ENCODE measurements at places on chromosomes 6 and 20. TPM values are rescaled to one million over a fixed set of nuclear protein-coding genes. Genes with fewer than 3 reads are reported as not detected.

The XKR7 gene
- not detected for total RNA-seq

The PBOV1 gene
- not detected for total RNA-seq

The RAET1G gene
- not detected for total RNA-seq

The FUCA2 gene
- 37.4 TPM for total RNA-seq

The C20orf202 gene
- total RNA-seq, result not detected

The IL17F gene
- total RNA-seq, result not detected

The GCNT2 gene
- total RNA-seq, result 22.2 TPM

The SPINT4 gene
- not detected for total RNA-seq

The SIM1 gene
- not detected for total RNA-seq

The NEDD9 gene
- total RNA-seq, result 12.2 TPM

The TBXT gene
- total RNA-seq, result not detected

DNA sequence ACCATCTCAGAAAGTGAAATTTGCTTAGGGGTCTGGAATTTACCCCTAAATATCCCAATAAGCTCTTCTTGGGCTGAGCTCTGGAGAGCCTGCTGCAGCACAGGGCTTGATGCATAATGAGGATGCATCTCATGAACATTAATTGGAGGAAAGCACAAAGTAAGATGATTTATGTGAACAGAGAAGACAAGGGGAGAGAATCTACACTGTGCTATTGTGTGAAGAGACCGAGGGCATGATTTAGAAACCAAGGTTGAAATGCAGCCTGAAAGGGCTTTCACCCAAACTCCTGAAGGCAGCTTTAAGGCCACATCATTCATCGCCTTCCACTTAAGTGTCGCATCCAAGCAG, 27.8 kb upstream of the GPR63 start:
- DNase-seq, result no peak

DNA sequence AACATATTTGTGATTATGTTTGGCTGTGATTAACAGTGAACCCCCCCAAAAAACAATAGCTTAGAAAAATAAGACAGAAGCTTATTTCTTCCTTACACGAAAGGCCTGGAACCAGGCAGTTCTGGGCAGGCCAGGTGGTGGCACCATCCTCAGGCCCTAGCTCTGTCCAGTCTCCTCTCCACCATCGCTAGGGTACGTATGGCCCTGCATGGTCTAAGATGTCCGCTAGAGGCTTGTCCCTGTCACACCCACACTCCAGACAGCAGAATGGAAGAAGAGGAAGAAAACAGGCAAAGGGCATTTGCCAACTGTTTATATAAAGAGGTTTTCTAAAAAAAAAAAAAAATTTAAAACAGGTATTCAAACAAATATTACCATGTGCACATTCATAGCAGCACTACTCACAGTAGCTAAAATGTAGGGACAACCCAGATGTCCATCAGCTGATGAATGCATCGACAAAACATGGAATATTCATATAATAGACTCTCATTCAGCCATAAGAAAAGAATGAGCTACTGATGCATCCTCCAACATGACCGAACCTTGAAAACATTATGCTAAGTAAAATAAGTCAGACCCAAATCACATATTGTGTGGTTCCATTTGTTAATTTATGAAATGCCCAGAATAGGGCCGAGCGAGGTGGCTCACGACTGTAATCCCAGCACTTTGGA, 6.7 kb downstream of the TGM3 start:
- no peak for DNase-seq

DNA sequence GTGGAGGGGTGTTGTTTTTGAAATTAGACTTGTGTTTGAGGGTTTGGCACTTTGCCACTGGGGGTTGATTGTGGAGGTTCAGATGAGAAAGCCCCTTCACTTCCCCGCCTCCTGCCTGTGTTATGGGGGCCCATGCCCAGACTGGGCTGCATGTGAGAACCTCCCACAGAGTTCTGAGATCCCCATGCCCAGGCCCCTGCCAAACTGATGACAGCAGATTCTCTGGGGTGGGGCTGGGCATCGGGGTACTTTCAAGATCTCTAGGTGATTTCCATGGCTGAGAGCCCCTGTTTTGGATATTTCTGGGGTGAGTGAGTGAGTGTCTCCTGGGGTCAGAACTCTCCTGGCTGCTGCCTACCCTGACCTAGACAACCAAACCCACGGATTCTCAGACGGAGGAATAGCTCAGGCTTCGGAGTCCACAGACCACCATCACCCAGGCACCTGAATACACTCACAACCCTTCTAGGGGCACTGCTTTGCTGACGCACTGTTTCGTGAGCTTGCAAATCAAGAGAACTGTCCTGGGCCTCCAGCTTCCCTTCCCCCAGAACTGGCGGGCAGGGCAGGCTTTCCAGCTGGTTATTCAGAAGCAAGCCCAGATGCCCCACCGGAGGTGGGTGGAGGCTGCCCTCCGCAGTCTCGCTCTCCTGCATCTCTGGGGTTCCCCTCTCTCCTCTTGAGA, 6.3 kb downstream of the BCAS1 start:
- DNase-seq, result no peak

GRCh38 chr20:61349447-61350165, 97.5 kb downstream of the CDH4 start:
- DNase-seq, result no peak

DNA sequence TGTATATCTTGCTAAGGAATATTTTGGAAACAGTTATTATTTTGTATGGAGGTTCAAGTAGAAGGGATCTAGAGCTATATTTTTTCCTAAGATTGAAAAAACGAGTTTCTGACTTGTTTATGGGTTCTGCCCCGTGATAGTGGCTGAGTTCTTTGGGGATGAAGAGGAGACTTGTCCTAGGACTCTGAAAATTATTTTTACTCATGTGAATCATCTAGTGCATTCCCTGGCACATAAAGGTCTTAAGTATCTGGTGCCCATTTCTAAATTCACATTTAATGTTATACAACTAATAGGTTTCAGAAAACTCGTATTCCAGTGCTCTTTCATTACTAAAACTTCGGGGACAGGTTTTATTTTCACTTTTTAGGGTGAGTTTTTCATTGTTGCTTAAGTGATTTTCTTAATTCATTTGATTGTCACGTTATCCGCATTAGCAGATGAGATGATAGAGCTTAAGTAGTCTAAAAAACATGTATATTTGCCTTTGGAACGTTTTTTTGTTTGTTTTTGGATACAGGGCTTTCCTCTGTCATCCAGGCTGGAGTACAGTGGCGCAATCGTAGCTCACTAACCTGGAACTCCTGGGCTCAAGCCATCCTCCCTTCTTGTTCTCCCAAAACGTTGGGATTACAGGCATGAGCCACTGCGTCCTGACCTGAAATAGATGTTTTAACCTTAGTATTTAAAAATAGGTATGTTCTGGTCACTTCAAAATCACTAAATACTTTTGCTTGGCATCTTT, 2.1 kb downstream of the NFYA start:
- DNase-seq, result no peak

- peak; percentile 68 for DNase-seq
Observed at GRCh38 chr6:25223490-25223991, 55.6 kb upstream of the CARMIL1 start.

GRCh38 chr6:83252719-83253118, 59.6 kb downstream of the RWDD2A start:
- DNase-seq, result no peak

- no peak for DNase-seq
Observed at GRCh38 chr6:1125297-1125696, 186.6 kb upstream of the FOXQ1 start.

- no peak for DNase-seq
Observed at GRCh38 chr6:167073679-167074274, 49.1 kb upstream of the CCR6 start.

- no peak for DNase-seq
Observed at GRCh38 chr20:9375221-9375681, 139.1 kb upstream of the LAMP5 start.

DNA sequence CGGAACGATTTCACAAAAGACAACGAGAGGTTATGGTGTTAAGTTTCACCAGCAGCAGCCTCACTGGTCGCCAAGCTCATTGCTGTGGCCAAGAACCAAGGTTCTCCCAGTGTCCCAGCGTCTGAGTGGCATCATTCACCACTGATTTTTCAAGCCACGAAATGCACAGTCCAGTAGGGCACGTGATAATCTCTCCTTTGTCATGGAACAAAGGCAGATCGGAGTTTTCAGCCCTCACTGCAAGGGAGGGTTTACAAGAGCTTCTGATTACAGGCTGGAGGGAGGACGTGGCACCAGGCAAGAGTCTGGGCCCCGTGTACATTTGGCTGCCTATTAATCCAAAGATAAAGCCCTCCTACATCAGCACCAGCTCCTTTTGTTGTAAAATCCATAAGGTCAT, 2.0 kb downstream of the CD24 start:
- no peak for DNase-seq

DNA sequence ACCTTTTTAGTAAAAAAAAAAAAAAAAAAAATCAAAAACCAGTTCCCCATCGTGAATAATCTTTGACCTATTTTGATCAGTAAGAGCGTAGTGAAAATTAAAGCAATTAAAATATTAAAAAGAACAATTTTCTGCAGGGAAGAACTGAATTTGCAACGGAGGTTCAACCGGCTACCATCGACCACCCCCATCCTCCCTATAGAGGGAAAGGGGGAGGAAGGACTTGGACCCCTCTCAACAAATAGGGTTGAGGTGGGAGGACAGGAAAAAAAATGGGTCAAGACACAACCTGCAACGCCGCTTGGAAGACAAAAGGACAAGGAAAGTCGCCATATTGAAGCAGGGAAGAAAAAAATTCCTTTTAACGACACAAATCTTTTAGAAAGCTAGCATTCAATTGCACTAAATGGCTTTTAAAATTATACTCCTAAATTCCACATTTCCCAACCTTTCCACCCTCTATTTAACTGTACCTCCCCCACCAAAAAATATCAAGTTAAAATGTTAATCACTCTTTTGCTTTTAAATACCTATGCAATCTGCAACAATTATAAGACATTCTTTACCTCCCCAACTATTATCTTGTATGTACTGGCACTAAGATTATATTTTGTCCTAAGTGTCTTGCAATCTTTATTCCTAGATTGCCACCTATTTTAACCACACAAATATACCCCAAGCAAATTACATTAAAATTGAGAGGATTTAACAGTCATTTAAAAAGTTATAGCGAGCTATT, 1.7 kb downstream of the PPP1R10 start:
- DNase-seq, result no peak

- DNase-seq, result no peak
Observed at GRCh38 chr20:37223053-37223452, 38.6 kb downstream of the GHRH start.

GRCh38 chr6:72665599-72665998, 43.7 kb downstream of the KCNQ5 start:
- no peak for DNase-seq

DNA sequence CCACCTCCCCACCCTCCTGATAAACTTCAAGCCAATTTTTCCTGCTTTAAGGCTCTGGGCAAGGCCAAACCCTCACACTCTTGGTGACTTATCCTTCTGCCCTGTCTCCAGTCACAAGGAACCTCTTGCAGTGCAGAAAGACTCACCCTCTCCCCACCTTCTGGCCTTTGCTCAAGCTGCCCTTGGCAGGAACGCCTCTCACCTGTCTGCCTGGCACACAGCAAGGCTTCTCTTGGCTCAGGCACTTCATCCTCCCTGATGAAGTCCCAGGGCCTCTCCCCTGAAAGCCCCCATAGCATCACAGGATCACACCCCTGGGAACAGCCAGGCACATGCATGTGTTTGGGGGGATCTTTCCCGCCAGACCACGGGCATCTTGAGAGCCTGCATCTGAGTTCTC, 68.8 kb upstream of the NNAT start:
- no peak for DNase-seq

DNA sequence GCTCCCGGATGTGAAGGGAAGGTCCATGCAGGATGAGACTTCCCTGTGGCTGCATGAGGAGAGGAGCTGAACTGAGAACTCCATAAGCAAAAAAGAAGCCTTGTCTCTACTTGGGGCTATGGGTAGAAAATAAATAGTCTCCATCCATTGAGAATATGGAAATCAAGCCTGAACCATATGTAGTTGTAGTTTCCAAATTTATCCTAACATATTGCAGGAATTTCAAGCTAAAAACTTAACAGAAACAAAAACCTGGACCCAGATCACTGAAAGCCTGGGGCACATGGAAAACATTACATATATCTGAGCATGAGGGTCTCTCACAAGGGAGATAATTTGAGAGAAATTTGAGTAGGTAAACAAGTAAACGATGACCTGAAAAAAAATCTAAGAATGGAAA, 94.9 kb upstream of the C6orf118 start:
- no peak for DNase-seq

GRCh38 chr20:25078662-25079061, 3.3 kb downstream of the VSX1 start:
- DNase-seq, result no peak

DNA sequence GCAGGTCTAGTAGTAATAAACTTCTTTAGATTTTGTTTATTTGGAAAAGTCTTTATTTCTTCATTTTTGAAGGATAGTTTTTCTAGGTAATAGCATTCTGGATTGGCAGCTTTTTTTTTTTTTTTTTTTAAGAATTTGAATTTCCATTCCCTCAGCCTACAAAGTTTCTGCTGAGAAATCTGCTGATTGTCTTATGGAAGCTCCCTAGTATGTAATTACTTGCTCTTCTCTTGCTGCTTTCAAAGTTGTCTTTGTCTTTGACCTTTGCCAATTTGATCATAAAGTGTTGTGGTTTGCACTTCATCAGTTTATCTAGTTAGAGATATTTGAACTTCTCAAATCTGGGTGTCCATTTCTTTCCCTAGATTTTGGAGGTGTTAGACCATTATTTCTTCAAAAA, 82.2 kb upstream of the GMDS start:
- DNase-seq, result no peak

- no peak for DNase-seq
Observed at GRCh38 chr6:43981363-43981990, 145.8 kb downstream of the MRPL14 start.

- DNase-seq, result no peak
Observed at GRCh38 chr20:63279931-63280330, 7.3 kb downstream of the ARFGAP1 start.

DNA sequence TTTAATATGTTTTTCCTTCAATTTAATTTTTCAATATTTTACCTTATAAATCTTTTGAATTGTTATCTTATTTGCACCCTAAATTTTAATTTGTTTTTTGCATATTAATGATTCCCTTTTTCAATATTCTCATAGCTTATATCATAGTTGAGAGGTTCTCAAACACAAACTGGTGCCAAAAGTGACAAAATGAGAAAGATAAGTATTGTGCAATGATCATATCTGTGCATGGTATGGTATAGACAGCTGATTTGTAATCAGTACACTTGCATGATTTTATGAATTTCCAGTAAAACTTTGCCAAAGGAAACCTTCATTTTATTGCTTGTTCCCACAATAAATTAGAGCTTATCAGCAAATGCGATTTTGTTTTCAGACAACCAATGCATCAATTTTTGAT, 161.0 kb upstream of the HDAC2 start:
- no peak for DNase-seq

GRCh38 chr20:16801919-16802651, 53.9 kb downstream of the OTOR start:
- peak; percentile 35 for DNase-seq

- no peak for DNase-seq
Observed at GRCh38 chr20:1382670-1383069, 10.2 kb downstream of the FKBP1A start.

GRCh38 chr20:58997141-58997770, 9.8 kb downstream of the CTSZ start:
- DNase-seq, result no peak

Data from heart right ventricle (tissue), 16 donors.